Astrocyte of the spinal cord (primary cell): ENCODE measurements at places on chromosomes 12 and 14.

- DNase-seq, result no peak
Measured at GRCh38 chr12:23831739-23832138, 117.7 kb downstream of the SOX5 start.

DNA sequence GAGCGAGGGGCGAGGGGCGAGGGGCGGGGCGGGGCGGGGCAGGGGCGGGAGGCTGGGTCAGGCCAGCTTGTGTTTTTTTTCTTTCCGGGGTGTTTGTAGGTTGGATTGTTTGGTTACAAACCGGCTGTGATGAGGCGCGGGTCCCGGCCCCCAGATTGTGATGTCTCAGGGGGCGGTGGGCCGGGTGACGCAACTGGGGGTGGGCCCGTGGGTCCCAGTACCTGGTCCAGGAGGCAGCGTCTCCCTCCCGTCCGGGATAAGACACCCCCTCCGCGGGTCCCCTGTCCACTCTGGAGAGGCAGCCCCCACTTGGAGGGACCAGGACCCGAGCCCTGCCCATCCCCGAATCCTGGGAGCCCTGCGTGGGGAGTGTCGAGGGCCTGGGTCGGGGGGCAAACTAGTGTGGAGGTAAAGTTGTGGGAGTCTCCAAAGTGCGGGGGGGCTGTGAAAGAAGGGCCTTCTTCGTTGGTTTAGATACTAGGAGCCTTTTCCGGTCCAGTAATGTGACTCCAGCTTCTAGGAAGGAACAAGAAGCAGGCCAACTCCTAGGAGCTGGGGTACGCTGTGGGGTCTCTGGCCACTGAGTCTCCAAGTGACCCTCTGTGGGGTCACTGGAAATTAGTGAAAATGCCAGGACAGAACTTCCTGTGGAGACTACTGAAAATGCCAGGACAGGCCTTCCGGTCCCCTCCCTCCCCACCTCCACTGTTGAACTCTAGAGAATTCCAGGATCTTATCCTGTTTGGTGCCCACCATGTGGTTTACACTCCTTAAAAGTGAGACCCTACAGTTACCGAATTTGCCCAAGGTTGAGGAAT, 579 bp upstream of the CLMN start:
- DNase-seq, result no peak

DNA sequence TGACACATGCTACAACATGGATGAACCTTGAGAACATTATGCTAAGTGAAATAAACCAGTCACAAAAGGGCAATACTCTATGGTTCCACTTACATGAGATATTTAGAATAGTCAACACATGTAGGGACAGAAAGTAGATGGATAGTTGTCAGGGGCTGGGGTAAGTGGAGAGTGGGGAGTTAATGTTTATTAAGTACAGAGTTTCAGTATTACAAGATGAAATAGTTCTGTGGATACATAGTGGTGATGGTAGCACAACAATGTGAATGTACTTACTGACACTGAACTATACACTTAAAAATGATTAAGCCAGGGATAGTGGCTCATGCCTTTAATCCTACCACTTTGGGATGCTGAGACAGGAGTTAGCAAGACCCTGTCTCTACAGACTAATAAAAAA, 8.7 kb downstream of the NUP107 start:
- DNase-seq, result no peak

DNA sequence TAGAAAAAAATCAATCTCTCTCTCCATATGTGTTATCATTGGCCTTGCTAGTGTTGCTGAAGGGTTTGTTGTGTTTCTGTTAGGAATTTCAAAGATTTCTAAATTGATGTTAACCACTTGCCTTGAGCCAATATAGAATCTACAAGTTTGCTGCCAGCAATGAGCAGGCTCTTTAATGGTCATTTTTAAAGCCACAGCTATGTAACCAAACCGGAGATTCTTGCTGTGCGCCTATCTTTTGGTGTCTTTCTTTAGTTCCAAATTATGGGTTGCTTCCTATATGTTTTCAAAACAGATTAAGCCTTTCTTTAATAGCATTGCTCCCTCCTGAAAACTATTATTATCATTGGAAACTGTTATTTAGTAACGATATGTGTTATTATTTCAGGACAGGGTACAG, 545.7 kb downstream of the DIO2 start:
- DNase-seq, result no peak

DNA sequence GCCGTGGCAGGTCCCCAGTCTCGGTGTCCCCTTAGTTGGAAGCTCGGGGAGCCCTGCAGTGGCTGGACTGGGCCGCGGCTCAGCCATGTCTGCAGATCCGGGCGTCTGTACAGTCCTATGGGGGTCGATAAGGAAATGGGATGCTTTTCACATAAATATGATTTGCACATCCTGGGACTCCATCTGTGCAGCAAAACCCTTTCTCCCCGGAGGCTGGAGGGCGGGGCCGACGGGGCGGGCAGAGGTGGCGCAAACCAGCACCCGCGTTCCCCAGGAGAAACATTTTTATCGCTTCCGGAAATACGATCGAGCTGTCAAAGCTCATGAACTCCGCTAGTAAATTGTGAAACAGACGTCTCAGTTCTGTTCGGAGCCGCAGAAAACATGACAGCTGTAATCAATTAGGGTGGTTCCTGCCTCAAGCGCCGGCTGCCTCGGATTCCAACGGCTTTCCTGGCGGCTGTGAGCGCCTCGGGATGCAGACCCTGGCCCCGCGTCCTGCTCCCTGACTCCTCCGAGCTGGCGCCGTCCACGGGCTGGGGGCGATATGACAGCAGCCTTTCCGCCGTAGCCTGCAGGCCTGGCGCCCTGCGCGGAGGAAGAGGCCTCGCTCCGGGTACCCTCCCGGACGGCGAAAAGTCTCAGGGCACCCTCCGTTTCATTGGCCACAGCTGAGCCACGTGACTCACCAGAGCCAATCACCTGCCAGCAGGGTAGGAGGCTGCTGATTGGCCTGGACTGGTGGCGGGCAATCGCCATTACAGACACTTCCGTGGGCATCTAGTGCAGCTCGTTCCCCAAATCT, 23.0 kb downstream of the DIO3 start:
- DNase-seq, result no peak

GRCh38 chr12:127239781-127240180, 1027.2 kb upstream of the TMEM132C start:
- DNase-seq, result no peak

DNA sequence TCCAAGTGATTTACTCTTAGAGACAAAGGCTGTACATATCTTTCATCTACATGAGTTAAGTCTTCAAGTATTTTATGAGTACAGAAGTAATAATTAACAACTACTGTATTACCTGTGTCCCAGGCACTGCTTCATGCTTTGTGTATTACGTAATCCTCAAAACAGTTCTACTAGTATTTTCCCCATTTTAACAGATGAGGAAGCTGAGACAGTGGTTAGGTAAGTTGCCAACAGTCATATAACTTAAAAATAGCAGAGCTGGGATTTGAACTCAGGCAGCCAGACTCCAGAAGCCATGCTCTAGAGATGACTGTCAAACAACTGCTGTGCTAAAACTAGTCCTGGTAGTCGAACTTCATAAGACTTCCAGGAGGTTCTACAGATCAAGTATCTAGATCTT, 10.7 kb downstream of the TRMT5 start:
- DNase-seq, result no peak

DNA sequence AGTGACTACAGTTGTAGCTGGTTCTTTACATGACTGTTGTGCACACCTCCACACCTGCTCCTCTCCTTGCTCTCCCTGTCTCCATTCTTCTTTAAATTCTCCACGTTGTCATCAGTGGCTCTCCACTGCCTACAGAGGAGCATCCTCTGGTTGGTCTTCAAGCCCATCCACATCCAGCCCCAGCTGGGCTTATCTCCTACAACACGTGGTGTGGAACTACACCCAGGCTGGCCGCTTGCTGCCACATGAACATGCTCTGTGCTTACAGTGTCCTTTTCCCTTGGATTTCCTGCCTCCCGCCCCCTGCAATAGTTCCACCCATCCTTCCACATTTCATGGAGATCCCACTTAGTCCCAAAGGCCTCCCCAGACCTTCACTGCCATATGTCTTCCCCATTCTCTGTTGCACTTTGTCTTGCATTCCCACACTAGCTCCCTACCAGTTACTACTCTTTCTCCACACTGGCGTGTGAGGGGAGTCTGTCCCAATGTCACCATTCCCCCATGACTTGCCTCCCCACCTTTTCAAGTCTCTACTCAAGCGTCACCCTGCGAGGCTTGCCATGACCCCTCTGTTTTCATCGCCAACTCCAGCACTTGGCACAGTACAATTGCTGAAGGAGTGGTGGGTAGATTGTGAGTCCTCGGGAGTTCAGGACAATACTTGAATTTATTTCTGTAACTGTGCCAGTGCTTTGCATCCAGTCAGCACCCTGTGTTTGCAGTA, 9.8 kb upstream of the MCRS1 start:
- DNase-seq, result no peak

GRCh38 chr14:61559641-61560201, 135.6 kb upstream of the HIF1A start:
- no peak for DNase-seq

DNA sequence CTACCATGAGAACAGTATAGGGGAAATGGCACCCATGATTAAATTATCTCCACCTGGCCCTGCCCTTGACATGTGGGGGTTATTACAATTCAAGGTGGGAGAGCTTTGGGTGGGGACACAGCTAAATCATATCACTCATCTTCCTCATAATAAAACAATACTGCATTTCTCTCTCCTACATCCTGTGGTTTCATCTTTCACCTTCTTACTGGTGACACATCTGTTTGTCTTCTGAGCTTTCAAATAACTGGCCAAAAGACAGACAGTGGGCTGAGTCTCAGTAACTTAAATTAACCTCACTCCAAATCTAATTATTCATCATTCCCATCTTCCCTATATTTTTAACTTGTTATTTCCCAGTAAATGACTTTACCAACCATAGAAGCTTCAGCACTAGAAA, 729.7 kb upstream of the USP15 start:
- DNase-seq, result no peak

GRCh38 chr14:102028733-102029132, 58.1 kb downstream of the HSP90AA1 start:
- peak; percentile 83 for DNase-seq

- DNase-seq, result no peak
Measured at GRCh38 chr12:53714004-53714403, 13.2 kb downstream of the CALCOCO1 start.

GRCh38 chr14:58082491-58083098, 69.4 kb downstream of the ARMH4 start:
- DNase-seq, result peak; percentile 90

DNA sequence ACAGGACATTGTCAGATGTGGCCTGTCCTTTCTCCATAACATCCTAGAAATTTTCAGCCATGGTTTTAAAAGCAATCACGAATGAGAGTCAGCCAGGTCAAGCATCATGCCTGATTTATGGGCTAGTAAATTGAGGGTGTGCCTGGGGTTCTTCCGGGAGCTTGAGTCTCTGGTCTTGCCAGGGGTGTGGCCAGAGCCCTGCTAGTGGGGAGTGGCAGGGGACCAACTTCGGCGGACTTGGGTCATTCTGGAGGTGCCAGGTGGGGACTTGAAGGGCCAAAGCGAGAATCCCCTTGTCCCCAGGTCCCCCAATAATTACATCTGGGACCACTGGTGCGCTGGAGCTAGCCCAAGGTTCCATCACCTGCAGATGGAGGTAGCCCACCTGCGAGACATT, 5.7 kb downstream of the OTUB2 start:
- DNase-seq, result no peak

GRCh38 chr14:53408175-53408879, 255.2 kb upstream of the DDHD1 start:
- no peak for DNase-seq

DNA sequence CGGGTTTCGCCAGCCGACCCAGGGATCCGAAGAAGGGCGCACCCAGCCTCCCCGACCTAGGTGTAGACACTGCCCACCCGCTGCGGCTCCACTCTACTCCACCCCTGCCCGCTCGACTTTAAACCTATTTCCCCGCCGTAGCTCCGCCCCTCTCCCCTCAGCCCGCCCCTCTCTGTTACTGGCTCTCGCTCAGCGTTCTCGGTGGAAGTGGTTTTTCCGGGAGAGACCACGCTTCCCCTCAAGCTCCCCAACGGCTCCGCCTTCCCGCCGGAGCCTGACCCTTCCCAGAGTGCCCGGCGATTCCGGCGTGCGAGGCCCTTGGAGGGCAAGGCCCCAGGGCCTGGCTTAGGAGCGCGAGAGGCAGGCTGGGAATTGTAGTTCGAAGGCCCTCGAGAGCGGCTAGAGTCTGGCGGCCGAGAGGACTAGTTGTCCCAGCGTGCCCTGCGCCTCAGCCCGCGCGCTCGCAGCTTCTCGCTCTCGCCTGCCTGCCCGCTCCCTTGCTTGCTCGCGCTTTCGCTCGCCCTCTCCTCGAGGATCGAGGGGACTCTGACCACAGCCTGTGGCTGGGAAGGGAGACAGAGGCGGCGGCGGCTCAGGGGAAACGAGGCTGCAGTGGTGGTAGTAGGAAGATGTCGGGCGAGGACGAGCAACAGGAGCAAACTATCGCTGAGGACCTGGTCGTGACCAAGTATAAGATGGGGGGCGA, at the start of gene PA2G4:
PA2G4 (plus strand) TSS at position 451 of the 706 bp plus-strand sequence; CDS start at position 630, 179 bp downstream.
- peak; percentile 100 for DNase-seq

DNA sequence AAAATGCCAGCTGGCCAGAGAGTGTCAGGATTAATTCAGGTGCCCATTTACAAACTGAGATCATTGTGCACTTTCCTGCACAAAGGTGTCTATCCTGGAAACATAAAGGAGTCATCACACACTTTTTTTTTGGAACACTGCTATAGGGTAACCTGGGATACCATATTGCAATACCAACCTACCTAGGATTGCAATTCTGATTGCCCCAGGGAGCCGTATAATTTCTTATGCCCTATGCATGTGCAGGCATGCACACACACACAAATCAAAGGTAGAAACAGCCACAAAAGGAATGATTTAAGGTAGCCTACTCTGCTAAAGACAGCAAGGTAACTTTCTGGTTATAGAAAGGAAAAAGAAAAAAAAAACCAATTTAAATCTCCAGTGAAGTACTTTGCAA, 285.3 kb upstream of the KITLG start:
- no peak for DNase-seq

DNA sequence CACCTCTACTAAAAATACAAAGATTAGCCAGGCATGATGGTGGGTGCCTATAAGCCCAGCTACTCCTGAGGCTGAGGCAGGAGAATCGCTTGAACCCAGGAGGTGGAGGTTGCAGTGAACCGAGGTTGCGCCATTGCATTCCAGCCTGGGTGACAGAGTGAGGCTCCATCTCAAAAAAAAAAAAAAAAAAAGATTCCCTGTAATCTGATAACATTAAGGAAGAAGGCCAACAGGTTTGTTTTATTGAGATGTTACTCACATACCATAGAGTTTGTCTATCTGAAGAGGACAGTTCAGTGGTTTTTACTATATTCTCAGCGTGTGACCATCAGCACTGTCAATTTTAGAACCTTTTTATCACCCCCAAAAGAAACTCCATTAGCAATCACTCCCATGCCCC, 37.5 kb downstream of the TSPAN9 start:
- DNase-seq, result no peak
